Endodermal cell (in vitro differentiated cells): ENCODE measurements at places on chromosomes 5 and 9. TPM values are rescaled to one million over a fixed set of nuclear protein-coding genes. Genes with fewer than 3 reads are reported as not detected.

DNA sequence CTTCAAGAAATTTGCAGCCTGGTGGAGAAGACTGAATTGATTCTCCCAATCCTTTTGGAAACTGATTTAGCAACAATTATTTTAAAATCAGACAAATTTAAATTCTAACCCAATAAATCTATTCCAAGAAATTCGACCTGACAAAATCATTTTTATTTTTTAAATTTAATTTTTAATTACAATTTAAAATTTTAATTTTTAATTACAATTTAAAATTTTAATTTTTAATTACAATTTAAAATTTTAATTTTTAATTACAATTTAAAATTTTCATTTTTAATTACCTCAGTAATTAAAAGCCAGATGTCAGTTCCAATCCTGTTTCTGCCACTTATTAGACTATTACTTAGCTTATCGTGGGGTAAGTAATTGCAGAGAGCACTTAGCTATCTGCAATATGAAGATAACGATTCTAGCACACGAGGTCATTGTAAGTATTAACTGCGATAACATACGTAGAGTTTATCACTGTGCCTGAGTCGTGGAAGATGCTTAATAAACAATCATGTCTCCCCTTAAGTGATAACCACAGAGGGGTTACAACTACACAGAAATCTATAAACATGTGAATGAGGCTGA lies 346.4 kb upstream of the SLC24A2 start:
- H3K27me3 ChIP-seq = no peaks in the 10 kb centered on the region
- H3K4me1 ChIP-seq = no peaks in the 10 kb centered on the region
- no peak overlapping the region for H3K4me3 ChIP-seq
- no peak for DNase-seq
- no peak overlapping the region for H3K27ac ChIP-seq

GRCh38 chr5:107500840-107501239 lies 169.9 kb downstream of the EFNA5 start:
- H3K27me3 ChIP-seq = no peaks in the 10 kb centered on the region
- DNase-seq = no peak
- peaks cover 6% of the 10 kb centered on the region for H3K36me3 ChIP-seq
- no peak overlapping the region for H3K27ac ChIP-seq
- H3K4me3 ChIP-seq = no peak overlapping the region

DNA sequence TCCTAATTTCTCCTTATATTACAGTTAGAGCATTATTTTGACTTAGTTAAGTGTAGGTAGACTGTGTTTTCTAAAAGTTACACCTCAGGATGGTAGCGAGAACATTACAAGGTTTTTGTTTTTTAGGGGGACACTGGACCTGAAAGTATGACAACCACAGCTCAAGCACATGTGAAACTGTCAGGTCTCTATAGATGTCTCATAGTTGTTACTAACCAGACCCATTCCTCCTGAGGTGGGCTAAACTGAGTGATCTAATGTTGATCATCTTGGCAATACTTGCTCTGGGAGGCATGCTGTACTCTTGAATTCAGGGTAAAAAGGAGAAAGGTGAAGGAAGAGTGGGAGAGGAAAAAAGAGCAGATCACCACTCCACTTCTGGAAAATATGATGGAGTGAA lies 196.6 kb upstream of the RASEF start:
- no peaks in the 10 kb centered on the region for H3K36me3 ChIP-seq
- H3K4me1 ChIP-seq = no peaks in the 10 kb centered on the region
- DNase-seq = no peak
- no peaks in the 10 kb centered on the region for H3K27me3 ChIP-seq
- H3K27ac ChIP-seq = no peak overlapping the region

DNA sequence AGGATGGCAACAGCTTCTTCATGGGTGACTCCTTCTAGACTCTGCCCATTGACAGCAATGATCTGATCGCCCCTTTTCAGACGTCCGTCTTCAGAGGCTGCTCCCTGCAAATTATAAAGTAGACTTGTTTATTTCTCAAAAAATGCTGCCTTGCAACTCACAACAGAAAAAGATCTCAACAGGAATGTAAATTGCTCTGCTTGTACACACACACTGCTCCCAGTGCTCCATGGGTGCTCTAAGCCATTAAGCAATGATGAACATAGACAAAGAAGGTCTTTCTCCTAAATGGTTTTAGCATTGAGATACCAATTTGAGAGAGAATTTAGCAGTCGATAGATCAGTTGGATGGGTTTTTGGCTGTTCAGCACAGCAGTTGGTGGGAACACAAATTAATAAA lies 172.5 kb downstream of the MPDZ start:
- H3K27me3 ChIP-seq = no peaks in the 10 kb centered on the region
- H3K36me3 ChIP-seq = peaks cover 43% of the 10 kb centered on the region
- DNase-seq = no peak
- no peak overlapping the region for H3K27ac ChIP-seq

DNA sequence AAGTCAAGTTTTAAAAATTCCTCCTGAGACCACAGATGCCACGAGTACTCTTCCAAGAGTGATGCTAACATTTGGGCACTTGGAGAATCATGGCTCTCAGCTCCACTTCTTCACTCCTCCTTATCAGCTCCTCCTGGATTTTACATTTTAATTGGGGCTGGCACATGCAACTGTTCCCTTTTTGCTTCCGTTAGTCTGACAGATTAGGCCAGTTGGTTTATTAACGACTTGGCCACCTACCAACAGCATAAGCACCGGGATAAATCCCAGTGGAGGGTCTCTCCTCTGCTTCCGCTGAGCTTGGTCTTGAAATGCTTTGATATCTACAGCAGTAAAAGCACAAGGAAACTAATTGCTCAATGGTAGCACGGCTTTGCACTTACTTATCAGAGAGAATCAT lies 134.6 kb upstream of the RASEF start:
- H3K4me3 ChIP-seq = no peak overlapping the region
- DNase-seq = no peak
- H3K27ac ChIP-seq = no peak overlapping the region
- H3K27me3 ChIP-seq = no peaks in the 10 kb centered on the region
- peaks cover 5% of the 10 kb centered on the region for H3K4me1 ChIP-seq
- H3K36me3 ChIP-seq = no peaks in the 10 kb centered on the region

The GMCL2 gene
- total RNA-seq = not detected in 2 replicates
